ENCODE measurements at places on chromosomes 13 and 19. TPM values are rescaled to one million over a fixed set of nuclear protein-coding genes. Genes with fewer than 3 reads are reported as not detected.

The MED29 gene
- 37.3 TPM for total RNA-seq

The PGLYRP2 gene
- not detected for total RNA-seq

The HNRNPM gene
- total RNA-seq = 197 TPM

The TNFSF9 gene
- total RNA-seq = 1.3 TPM

GRCh38 chr19:58338825-58339558 lies 12.2 kb downstream of the ZSCAN22 start:
- DNase-seq = no peak

- no peak for DNase-seq
Measured at GRCh38 chr19:44796701-44797115, 12.2 kb upstream of the BCAM start.

- DNase-seq = no peak
Measured at GRCh38 chr19:47750752-47751151, 5.4 kb downstream of the NOP53 start.

- DNase-seq = no peak
Measured at GRCh38 chr13:40666933-40667621, 636 bp upstream of the FOXO1 start.

DNA sequence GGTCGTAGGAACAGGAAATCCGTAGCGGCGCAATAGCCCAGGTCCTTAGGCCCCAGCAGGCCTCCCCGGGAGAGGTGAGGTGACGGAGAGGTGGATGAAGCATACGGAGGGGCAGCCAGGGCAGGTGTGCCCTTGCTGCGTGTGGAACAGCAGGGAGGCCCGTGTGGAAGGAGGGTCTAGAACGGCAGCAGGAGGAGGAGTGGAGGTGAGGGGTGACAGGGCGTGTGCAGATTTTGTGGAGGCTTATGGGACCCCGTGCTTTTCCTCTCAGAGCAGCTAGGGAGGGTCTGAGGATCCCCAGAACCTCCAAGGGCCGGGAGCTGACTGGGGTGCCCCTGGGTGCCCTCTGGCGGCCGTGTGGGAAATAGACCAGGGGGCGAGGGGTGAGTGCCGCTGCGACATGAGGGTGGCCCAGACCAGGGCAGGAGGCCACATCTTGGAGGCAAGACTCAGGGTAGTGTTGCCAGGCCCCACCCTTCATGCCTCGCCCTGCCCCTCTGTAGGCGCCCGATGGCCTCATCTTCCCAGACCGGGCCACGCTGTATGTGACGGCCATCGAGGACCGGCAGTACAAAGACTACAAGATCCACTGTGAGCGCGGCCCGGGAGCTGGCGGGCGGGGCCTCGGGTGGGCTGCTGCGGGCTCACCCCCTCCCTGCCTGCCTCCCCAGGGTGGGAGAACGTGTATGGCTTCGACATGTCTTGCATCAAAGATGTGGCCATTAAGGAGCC lies 5.0 kb upstream of the ADM5 start:
- DNase-seq = peak; percentile 69

GRCh38 chr13:113013303-113013702 lies 44.3 kb downstream of the MCF2L start:
- DNase-seq = no peak

DNA sequence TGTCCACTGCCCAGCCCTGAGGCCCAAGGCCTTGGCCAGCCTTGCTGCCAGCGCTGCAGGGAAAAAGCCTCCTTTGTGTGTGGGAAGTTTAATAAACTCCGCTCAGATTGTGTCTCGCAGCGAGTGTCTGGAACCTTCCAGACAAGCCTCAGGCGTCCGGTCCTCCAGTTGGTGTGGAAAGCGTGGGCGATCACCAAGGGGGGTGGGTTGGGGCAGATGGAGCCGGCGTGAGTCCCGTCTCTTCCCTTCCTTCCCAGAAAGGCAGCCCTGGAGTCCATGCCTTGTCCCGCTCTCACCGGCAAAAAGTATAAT lies 4.6 kb downstream of the STK11 start:
- no peak for DNase-seq

- DNase-seq = no peak
Measured at GRCh38 chr13:36841391-36841790, 22.4 kb downstream of the RFXAP start.

Measured in type B pancreatic cell (in vitro differentiated cells).